Stomach (tissue), 19 donors: ENCODE measurements at places on chromosomes 5 and 9.

- no peaks in the 10 kb centered on the region for H3K4me1 ChIP-seq
- H3K36me3 ChIP-seq = no peaks in the 10 kb centered on the region
- peaks cover 7% of the 10 kb centered on the region for H3K27me3 ChIP-seq
- H3K27ac ChIP-seq = no peak overlapping the region
- no peak overlapping the region for H3K4me3 ChIP-seq
Observed at GRCh38 chr9:126696401-126697145, 82.8 kb downstream of the LMX1B start.

GRCh38 chr9:81822301-81822865 is 105.8 kb upstream of the SPATA31D4 start:
- H3K4me1 ChIP-seq = no peaks in the 10 kb centered on the region
- no peaks in the 10 kb centered on the region for H3K27me3 ChIP-seq
- no peak for DNase-seq
- H3K36me3 ChIP-seq = no peaks in the 10 kb centered on the region
- H3K4me3 ChIP-seq = no peak overlapping the region

DNA sequence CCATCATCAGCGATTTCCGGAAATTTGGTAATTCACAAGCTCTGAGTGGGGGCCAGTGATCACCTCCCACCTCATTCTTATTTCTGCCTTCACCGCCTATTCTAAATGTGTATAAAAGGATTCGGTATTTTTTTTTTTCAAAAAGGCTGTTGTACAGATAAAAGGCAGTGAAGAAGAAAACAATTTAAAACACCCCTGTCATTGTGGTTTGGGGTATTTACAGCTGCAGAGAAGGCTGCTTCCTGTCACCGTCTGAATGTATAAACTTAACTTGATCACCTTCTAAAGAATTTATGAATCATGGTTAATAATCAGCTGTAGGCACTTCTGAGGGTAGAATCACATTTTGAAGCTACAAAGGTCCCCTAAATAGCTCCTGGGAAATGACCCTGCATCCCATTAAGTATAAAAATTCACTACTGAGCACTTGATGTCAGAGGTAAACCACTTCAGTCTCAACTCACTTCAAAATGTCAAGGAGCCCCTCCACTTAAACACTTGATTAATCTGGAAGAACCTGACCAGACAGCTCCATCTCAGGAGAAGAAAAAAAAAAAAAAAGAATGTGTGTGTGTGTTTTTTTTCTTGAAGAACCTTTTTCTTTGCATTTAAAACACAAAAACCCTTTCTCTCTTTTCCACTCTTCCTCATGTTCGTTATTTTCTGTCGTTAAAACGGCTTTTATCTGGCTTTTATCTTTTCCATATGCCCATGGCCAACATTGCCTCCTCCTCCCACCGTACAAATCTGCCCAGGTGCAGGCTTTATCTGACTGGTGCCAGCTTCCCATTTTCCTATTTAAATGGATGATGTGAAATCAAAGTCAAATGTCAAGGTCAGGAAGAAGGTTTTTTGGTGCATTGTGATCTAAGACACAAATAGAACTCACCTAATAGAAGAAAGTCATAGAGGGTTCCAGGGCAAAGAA is 291.2 kb downstream of the IRX1 start:
- H3K4me1 ChIP-seq = no peaks in the 10 kb centered on the region
- no peak overlapping the region for H3K4me3 ChIP-seq
- no peaks in the 10 kb centered on the region for H3K36me3 ChIP-seq
- no peak for DNase-seq
- no peaks in the 10 kb centered on the region for H3K27me3 ChIP-seq

DNA sequence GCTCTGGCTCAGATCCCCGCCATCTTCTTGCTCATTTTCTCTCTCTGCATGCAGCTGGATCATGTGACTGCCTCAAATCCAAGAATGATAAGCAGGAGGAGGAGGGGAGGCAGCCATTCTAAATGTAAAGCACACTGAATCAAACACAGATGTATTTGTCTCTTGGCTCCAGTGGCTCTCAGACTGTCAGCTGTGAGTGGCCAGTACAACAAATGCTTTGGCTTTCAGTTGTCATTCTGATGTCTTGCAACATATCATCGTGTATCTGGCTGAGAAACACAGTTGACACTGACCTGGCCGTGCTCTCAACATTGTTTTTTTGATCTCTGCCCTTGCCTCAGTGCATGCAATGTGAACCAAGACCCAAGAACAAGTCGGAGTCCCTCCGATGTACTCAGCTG is 233.1 kb downstream of the ADAMTSL1 start:
- H3K4me1 ChIP-seq = peaks cover 50% of the 10 kb centered on the region
- no peak for DNase-seq
- no peak overlapping the region for H3K4me3 ChIP-seq
- H3K27me3 ChIP-seq = no peaks in the 10 kb centered on the region

DNA sequence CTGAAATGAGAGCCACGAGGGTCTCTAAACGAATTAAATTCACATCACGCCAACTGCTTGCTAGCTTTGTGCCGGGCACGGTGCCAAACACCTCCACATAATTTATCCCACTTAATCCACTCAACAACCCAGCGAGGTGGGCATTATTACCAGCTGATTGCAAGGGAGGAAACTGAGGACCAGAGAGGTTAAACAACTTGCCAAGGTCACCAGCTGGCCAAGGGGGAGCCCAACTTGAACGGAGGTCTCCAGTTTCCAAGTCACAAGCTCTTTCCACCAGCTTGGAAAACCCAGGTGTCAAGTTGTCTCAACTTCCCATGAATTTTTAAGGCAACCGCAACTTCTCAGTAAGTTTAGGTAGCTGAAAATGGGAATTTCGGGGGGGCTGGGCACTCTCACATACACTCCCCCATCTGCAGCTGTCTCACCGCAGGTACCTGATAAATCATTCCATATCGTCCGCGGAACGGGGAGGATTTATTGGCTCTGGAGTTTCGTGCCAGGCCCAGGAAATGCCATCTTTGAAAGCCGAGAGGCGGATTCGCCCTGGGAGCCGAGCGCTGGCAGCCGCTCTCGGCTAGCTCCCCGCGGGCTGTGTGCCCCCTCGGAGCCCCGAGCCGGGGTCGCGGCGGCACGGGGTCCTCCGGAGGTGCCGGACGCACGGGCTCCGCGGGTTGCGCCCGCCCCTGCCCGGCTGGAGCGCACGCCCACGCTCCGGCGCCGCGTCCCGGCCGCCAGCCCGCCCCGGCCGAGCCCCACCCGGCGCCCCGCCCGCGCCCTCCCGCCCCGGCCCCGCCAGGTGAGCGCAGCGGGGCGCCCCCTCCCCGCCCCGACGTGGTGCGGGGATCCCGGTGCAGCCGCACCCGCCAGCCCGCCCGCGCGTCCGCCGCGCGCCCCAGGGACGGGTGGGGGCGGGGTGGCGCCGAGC is 617 bp downstream of the PTPN3 start:
- no peaks in the 10 kb centered on the region for H3K36me3 ChIP-seq
- H3K27ac ChIP-seq = peak overlapping the region; percentile 79
- H3K27me3 ChIP-seq = peaks cover 8% of the 10 kb centered on the region
- H3K4me1 ChIP-seq = peaks cover 19% of the 10 kb centered on the region

DNA sequence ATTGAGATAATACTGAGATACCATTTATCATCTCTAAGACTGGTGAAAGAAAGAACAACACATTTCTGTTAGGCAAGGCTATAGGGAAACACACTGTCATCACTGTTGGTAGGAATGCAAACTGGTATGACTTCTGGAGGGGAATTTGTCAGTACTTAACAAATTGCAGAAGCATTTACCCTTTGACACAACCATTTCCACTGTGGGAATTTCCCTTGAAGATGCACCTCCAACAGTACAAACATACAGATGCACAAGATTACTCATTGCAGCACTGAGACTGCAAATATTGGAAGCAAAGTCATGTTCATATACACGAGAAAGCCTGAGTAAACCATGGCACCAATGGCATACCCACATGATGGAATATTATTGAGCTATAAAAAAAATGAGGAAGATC is 17.6 kb downstream of the GM2A start:
- H3K4me3 ChIP-seq = no peak overlapping the region
- no peak overlapping the region for H3K27ac ChIP-seq
- no peak for DNase-seq
- peaks cover 50% of the 10 kb centered on the region for H3K36me3 ChIP-seq
- H3K4me1 ChIP-seq = no peaks in the 10 kb centered on the region

DNA sequence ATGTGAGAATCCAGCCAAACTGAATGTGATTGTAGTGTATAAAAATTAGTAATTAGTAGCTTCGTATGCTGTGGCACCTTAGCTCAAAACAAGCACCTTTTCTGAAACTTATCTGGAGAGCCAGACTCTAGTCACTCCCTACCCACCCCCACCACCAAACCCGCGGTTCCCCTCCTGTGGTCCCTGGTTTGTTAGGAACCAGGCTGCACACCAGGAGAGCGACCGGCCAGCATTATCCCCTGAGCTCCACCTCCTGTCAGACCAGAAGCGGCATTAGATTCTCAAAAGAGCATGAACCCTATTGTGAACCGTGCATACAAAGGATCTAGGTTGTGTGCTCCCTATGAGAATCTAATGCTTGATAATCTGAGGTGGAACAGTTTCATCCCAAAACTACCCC is 498.6 kb downstream of the CHSY3 start:
- no peaks in the 10 kb centered on the region for H3K27me3 ChIP-seq
- H3K27ac ChIP-seq = no peak overlapping the region
- DNase-seq = no peak
- H3K36me3 ChIP-seq = no peaks in the 10 kb centered on the region

GRCh38 chr9:7707934-7708333 is 91.6 kb downstream of the DMAC1 start:
- no peaks in the 10 kb centered on the region for H3K36me3 ChIP-seq
- no peak overlapping the region for H3K27ac ChIP-seq
- no peak for DNase-seq
- H3K4me3 ChIP-seq = no peak overlapping the region
- H3K27me3 ChIP-seq = no peaks in the 10 kb centered on the region

GRCh38 chr5:41621420-41621819 is 111.0 kb upstream of the PLCXD3 start:
- DNase-seq = no peak
- H3K4me3 ChIP-seq = no peak overlapping the region
- no peaks in the 10 kb centered on the region for H3K27me3 ChIP-seq
- no peak overlapping the region for H3K27ac ChIP-seq
- no peaks in the 10 kb centered on the region for H3K36me3 ChIP-seq

GRCh38 chr5:150642567-150642927 is 2.1 kb downstream of the SYNPO start:
- H3K4me3 ChIP-seq = peak overlapping the region; percentile 4
- H3K27ac ChIP-seq = peak overlapping the region; percentile 86
- peaks cover 84% of the 10 kb centered on the region for H3K4me1 ChIP-seq
- H3K27me3 ChIP-seq = no peaks in the 10 kb centered on the region
- no peaks in the 10 kb centered on the region for H3K36me3 ChIP-seq

- no peaks in the 10 kb centered on the region for H3K27me3 ChIP-seq
- DNase-seq = no peak
- peaks cover 18% of the 10 kb centered on the region for H3K4me1 ChIP-seq
- H3K4me3 ChIP-seq = no peak overlapping the region
Observed at GRCh38 chr5:177378884-177379883, 5.0 kb upstream of the SLC34A1 start.

DNA sequence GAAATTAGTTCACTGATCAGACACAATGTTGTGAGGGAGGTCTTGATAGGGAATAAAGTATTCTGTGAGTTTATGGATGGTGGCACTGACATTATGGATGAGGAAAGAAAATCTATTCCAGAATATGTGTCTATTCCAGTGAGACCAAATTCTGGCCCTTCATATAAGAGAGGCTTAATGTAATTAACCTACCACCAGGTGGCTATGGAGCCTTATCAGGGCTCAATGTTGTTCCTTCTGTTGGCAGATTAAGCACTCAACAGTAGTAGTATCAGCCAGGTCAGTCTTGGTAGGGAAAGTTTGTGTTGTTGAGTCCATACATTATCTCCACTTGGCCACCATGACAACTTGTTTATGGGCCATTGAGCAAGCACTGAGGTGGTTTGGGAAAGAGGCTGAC is 41.7 kb upstream of the BARX1 start:
- H3K4me3 ChIP-seq = no peak overlapping the region
- H3K27ac ChIP-seq = no peak overlapping the region
- H3K36me3 ChIP-seq = no peaks in the 10 kb centered on the region
- H3K27me3 ChIP-seq = no peaks in the 10 kb centered on the region
- peaks cover 4% of the 10 kb centered on the region for H3K4me1 ChIP-seq

DNA sequence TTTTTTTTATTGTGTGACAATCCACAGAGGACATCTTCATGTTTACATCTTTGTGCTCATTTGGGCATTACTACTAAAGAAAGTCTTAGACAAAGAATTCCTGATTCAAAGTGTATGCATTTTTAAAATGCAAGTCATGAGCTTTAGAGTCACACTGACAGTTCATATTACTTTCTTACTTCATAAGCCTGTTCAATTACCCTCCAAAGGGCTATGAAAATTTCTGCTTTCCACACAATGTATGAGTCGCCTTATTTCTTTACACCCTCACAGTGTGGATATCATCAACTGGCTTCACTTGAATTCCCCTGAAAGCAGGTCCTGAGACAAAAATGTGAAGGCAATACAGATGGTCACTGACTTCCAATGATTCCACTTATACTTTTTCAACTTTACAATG is 280.4 kb upstream of the PTGER4 start:
- no peaks in the 10 kb centered on the region for H3K4me1 ChIP-seq
- H3K27me3 ChIP-seq = no peaks in the 10 kb centered on the region
- no peak for DNase-seq
- H3K36me3 ChIP-seq = no peaks in the 10 kb centered on the region
- H3K4me3 ChIP-seq = no peak overlapping the region

DNA sequence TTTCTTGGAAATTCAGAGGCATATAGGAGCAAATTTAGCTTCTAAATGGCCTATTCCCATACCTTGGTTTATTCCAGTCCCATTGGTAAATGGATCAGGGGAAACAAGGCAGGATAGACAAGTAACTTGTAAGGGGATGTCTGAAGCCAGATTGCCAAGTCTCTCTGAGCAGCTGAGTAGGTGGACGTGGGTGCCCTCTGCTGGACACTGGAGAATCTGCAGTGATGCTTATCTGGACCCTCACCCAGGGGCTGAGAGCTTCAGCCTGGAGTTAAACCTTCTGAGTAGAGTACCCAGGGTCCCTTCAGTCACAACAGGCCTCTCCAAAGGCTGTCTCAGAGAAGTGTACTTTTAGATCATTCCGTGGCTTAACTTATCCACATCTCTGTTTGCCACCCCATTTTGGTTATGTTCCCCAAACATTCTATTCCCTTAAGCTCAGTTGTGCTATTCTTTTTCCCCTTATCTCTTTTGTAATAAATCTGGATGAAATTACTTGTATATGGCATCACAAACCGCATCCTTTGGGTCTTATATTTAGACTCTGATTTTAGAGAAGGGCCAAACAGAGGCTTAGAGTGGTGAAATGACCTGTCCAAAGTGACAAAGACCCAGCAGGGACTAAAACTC is 218.3 kb upstream of the GLRA1 start:
- no peaks in the 10 kb centered on the region for H3K27me3 ChIP-seq
- H3K27ac ChIP-seq = no peak overlapping the region
- DNase-seq = peak; percentile 55
- no peaks in the 10 kb centered on the region for H3K36me3 ChIP-seq
- H3K4me1 ChIP-seq = no peaks in the 10 kb centered on the region
- no peak overlapping the region for H3K4me3 ChIP-seq

GRCh38 chr9:84067821-84068220 is 87.2 kb downstream of the RMI1 start:
- no peak for DNase-seq
- H3K36me3 ChIP-seq = no peaks in the 10 kb centered on the region
- no peaks in the 10 kb centered on the region for H3K27me3 ChIP-seq
- H3K27ac ChIP-seq = no peak overlapping the region
- no peak overlapping the region for H3K4me3 ChIP-seq
- H3K4me1 ChIP-seq = no peaks in the 10 kb centered on the region

- H3K36me3 ChIP-seq = no peaks in the 10 kb centered on the region
- no peak for DNase-seq
- H3K4me1 ChIP-seq = no peaks in the 10 kb centered on the region
- no peak overlapping the region for H3K4me3 ChIP-seq
- no peak overlapping the region for H3K27ac ChIP-seq
Observed at GRCh38 chr5:135052511-135053145, 18.6 kb upstream of the PITX1 start.
